Kidney epithelial cell (primary cell): ENCODE measurements at places on chromosomes 2 and 18.
A peak's percentile ranks its signal among the peaks of the same experiment; 100 is the strongest.

DNA sequence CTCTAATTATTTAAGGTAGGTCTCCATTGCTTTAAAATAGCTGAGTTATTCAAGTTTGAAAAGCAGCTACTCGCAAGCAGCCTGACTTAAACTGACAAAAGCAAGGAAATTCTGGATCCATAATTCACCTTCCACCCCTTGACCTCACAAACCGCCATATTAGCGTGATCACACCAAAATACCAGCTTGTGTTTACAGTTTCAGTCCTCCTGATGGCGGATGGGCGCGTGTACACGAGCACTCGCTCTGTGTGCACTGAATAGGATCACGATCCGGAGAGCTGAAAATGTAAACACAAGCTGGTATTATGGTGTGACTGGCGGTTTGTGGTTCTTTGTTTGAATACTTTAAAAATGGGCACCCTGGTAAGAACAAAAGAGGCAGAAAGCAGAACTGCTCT is 42.4 kb upstream of the PSMD14 start:
- DNase-seq, result no peak

GRCh38 chr2:48049371-48049770 is 143.1 kb upstream of the FBXO11 start:
- no peak for DNase-seq

GRCh38 chr2:126571403-126571802 is 84.6 kb upstream of the GYPC start:
- DNase-seq, result no peak

DNA sequence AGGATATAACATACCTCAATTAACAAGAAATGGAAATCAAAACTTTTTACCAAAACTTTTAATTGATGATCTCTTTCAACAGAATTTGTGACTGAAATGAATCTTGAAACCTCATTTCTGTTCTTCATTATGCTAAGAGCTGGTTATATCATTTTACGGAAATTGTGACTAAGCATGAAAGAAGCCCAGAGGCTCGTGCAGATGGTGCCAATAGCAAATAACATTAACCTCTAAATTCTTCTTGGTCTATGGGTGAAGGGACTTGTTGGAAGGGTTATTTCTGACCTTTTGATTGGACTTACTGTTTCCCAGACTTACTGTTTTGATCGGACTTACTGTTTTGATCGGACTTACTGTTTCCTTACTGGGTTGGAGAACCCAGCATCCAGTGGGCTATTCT is 435.6 kb downstream of the TDRD15 start:
- DNase-seq, result no peak

GRCh38 chr2:141341444-141341843 is 789.4 kb downstream of the LRP1B start:
- peak; percentile 57 for DNase-seq
